Tongue (tissue), 3 donors: ENCODE measurements at places on chromosomes 3 and 15. TPM values are rescaled to one million over a fixed set of nuclear protein-coding genes. Genes with fewer than 3 reads are reported as not detected.
A peak's percentile ranks its signal among the peaks of the same experiment; 100 is the strongest.

DNA sequence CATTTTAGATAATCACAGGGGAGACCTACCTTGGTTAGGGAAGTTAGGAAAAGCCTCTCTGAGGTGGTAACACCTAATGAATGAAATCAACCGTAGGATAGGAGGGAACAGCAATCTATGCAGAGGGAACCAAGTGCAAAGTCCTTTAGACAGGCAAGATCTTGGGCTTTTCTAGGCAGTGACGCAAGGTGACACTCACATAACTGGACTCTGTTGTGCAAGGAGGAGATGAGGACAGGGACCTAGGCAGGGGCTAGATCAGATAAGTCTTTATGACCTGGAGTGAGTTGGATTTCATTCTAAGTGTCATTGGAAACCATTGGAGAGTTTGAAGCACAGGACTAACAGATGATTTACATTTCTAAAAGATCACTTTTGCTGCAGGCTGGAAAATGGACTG lies 4.6 kb upstream of the LMOD3 start:
- no peak for DNase-seq

DNA sequence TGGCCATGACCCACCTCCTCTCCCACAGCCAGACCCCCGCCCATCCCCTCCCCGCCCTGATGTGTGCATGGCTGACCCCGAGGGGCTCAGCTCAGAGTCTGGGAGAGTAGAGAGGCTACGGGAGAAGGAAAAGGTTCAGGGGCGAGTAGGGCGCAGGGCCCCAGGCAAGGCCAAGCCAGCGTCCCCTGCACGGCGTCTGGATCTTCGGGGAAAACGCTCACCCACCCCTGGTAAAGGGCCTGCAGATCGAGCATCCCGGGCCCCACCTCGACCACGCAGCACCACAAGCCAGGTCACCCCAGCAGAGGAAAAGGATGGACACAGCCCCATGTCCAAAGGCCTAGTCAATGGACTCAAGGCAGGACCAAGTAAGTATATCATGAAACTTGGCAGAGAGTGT lies 11.7 kb downstream of the MAP1A start:
- no peak for DNase-seq

- DNase-seq = no peak
These were observed 4.0 kb downstream of the LAMP3 start for GRCh38 chr3:183158551-183159006.

- no peak for DNase-seq
These were observed 7.7 kb upstream of the TMC3 start for GRCh38 chr15:81381720-81382119.

DNA sequence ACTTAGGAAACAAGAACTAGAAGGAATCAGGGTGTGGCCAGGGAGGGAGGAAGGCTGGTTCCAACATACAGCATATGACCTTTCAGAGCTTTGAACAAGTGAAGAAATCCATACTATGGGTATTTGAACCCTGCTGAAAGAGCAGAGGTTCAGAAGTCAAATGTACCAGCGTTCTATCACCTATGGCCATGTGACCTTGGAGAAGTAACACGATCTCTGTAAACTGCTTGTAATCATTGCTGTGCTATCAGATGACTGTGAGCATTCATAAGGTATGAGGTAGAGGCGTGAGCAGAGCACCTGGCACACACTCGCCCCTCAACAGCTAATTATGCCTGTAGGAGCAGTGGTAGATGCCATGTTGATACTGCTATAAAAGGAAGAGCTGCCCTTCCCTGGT lies 55.2 kb downstream of the KLHL6 start:
- no peak for DNase-seq

DNA sequence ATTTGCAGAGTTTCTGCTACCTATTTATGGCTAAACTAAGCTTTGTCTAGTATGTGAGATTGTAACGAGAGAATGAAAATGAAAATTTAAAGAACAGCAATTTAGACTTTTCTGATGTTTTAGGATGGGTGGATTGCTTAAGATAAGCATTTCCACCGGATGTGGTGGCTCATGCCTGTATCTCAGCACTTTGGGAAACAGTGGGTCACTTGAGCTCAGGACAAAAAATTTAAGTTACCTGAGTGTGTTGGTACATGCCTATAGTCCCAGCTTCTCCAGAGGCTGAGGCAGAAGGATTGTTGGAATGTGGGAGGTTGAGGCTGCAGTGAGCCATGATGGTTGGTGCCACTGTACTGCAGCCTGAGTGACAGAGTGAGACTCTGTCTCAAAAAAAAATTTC lies 3.3 kb downstream of the PPP4R2 start:
- no peak for DNase-seq

DNA sequence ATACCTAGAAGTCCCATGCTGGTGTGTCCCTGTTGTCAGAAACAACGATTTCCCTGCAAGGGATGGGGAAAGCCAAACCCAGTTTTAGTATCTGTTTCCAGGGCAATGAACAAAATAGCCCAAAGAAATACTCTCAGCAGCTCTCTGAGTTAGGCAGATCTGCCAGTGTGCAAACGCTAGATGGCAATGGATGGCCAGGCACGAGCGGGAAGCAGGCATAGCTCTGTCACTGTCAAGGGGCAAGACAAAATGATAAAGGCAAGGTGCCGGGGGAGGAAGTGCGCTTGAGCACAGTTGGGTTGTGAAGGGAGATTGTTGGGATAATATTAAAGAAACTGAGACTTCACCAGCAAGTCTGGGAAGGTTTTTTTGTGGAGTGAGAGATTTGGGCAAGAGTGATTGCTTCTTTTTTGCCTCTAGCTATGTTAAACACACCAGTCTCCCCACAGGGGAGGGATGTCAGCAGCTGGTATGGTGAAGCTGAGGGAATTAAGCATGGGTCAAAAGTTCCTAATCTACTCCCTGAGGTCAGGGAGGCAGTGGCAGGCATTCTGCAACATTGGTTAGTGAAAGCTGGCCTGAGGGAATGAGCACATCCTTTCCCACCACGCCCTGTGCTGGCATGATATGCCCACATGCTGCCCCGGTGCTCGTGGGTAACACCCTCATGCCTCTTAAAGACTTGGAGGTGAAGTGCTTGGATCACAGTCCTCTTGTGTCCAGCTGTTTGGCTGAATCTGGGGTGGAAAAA lies 117.5 kb downstream of the PDCD6IP start:
- peak; percentile 49 for DNase-seq

DNA sequence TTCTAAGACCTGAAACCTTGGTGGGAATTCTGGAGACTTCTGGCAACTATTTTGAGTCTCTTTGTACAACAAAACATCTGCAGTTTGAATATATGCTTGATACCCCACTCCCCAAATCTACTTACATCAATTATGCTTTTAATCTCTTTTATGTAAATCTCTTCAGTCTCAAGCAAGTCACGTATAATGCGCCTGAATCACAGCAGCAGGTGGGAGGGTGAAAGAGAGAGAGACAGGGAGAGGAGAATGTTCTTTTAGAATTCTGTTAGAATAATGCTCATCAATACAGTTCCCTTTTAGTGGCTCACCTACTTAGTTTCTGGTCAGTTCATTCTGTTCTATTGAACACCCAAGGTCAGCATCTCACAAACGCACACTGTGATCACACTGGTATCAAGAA lies 22.2 kb upstream of the B3GNT5 start:
- no peak for DNase-seq

NEK11 gene
- total RNA-seq = 16.1 TPM

ZNF662 gene
- 12.2 TPM for total RNA-seq

ZPLD1 gene
- total RNA-seq = not detected

PLA1A gene
- 0.31 TPM for total RNA-seq

CHSY1 gene
- total RNA-seq = 41.7 TPM

IL16 gene
- total RNA-seq = 6.5 TPM

ANKUB1 gene
- not detected for total RNA-seq
